ENCODE measurements at places on chromosomes 5 and 9.

- no peak for DNase-seq
These were observed 37.8 kb upstream of the RUFY1 start for GRCh38 chr5:179512452-179513000.

DNA sequence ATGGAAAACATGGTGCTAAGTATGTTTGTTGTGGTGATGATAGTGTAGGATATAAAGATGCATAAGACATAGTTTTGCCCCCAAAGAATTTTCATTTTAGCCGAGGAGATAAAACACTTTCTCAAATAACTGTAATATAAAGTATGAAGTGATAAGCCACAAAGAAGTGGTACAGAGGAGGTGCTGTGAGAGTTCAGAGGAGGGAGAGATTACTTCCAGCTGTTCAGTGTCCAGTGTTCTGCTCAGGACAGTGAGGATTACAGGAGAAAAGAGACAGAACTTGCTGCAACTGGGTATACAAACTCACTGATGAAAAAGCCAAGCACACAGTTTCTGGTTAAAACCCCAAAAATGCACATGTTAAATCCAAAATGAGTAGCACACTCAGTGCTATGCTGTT is 309.3 kb downstream of the KIAA0825 start:
- no peak for DNase-seq

DNA sequence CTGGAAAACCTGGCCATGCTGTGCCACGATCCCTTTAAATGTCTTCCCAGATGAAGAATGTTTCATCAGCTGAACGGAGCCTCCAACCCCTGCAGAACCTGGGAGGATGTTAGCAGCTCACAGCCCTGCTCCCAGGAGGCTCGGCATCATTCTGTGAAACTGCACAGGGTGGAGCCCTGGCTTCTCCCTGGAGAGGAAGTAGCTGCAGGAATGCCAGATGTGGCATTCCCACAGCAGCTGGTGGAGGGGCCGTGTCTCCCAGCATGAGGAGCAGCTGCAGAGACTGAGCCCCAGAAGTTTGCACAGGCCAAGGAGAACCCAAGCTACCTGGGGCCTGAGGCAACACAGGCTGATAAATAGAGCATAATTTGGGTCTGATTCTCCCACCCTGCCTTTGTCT is 165.8 kb upstream of the MAP3K1 start:
- no peak for DNase-seq

DNA sequence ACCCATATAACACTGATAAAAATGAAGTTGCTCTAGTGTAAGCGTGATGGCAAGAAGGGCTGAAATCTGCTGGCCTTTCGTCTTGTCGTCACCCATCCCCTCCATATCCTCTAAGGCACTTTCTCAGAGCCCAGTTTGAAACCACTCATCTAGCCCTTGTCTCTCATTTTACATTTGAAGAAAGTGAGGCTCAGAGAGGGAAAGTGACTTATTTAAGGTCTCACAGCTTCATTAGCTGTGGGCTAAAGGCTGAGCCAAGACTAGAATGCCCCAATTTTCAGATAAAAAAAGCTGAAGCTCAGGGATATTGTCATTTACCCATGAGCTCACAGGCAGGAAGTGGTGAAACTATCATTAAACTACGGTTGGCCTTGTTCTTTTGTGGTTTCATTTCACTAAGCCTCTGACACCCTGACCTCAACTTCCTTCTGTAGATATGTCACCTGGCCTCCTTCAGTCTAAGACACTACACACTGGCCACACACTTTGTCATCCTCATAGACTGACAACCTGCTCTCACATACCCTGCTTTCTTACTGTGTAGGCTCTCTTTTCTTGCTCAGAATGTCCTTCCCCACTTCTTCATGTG is 176.7 kb upstream of the DMAC1 start:
- no peak for DNase-seq
